RPMI7951 (cell line): ENCODE measurements at places on chromosomes 7 and 10.
A peak's percentile ranks its signal among the peaks of the same experiment; 100 is the strongest.

DNA sequence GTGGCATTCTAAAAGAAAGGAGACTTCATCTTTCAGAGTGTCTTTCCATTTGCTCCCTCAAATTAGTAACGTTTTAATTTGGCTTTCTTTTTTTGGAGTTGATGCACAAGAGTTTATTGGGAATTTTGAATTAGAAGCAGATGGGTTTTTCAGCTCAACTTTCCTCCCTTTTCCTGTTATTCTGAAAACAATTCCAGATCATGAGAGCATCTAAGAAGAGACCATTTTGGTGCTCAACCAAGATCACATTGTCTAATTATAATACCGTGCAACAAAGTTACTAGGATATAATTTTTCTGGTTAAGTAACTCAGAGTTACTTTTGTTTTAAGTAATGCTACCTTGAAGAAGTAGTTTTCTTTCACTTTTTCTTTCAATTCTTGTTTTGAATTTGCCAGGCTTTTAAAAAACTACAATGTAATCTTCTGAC lies 396.6 kb upstream of the KLF6 start:
- DNase-seq = no peak

GRCh38 chr10:84706875-84707274 lies 378.5 kb downstream of the CCSER2 start:
- no peak for DNase-seq

GRCh38 chr7:82067628-82068264 lies 297.9 kb upstream of the HGF start:
- DNase-seq = no peak

DNA sequence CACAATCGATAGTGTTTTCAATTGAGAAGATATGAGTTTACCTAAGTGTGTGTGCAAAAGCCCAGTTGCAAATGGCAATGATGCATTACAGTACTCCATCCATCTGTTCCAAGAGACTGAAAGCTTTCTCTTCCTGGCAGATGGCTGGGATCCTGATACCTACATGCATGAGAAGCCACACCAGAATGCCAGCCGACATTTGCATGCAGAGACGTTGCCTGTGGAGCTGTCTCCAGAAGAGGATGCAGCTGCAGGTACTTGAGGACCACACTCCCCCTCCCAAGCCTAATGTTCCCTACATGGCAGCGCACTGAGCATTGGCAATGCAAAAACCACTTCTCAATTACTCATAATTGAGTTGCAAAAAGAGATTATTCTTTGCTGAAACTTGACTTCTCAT lies 332.1 kb downstream of the WDR11 start:
- DNase-seq = no peak

- DNase-seq = peak; percentile 25
These were observed 220.0 kb downstream of the KIF20B start for GRCh38 chr10:89921403-89921802.

DNA sequence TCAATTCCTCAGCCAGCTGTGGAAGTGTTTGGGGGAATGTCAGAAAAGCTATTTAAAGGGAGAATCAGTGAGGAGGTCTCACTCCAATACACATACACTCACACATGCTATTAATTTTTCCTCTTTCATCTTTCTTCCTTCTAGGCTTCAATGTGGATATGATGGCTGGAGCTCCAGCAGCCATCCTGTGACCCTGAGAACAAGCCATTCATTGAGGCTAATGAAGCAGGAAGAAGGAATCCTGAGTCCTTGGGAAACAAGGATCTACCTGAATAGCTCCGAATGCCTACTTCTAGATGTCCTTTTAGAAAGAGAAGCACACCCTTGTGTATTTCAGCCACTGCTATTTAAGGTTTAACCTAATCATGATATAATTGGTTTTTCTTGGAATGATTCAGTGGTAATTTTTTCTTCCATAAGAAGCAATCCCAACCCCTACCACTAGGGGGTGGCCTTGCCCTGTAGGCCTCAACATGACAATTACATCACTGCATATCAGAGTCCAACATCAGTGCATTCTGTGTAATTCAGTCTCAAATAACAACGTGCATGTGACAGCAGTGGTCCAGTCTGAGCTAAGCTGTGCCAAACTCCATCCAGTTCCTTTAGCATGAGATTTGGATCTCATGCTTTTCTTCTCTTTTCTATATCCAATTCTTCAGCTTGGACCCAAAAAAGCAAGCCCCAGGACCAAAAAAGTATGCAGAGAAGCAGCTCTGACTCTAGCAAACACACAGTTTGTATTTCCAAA lies 85.3 kb upstream of the ANKRD1 start:
- peak; percentile 65 for DNase-seq

DNA sequence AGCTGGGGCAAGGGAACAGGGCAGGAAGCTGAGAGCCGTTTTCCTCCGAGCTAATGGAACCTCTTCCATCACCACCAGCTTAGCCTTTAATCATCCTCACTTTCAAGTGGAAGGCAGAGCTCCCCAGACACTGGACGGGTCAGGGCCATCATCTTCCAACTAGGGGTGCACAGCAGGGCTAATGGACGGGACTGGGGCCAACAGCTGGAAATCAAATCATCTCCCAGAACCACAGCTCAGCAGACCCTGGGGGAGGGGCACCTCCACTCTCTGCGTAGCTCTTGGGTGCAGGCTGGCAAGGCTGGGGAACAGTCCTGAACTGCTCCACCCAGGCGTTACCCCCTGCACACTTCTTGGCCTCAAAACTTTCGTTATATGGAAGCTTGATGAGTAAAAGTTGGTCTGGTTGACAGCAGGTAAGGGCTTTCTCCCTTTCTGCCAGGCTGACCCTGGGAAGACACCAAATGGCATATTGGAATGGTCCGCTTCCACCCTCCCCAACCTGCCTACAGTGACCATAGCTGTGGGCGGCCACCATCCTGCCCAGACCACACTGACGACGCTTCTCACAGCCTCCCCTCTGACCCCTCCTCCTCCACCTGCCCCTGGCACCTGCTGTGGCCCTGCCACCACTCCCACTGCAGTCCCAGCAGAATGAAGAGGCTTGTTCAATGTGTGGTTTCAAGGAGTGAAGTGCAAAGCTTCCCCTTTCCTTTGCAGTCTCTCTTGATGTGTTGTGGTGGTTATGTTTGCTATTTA lies 51.7 kb upstream of the RET start:
- no peak for DNase-seq

DNA sequence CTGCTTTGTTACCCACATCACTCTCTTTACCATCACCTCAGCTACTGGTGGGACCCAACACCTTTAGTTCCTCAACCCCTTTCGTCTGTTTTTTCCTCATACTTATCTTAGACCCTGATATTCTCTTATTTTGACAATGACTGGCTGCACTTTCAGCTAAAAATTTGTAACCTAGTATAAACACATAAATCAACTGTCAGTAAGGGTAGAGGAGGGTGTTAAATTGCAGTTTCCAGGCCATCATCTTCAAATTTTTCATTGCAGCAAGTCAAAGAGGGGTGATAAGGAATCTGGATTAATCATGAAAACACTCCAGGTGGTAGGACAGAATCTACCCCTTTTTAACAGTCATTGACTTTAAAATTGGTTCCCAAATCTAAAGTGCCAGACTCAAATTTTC lies 27.9 kb downstream of the SEMA3D start:
- no peak for DNase-seq

GRCh38 chr7:36486336-36486735 lies 96.7 kb downstream of the ANLN start:
- no peak for DNase-seq

DNA sequence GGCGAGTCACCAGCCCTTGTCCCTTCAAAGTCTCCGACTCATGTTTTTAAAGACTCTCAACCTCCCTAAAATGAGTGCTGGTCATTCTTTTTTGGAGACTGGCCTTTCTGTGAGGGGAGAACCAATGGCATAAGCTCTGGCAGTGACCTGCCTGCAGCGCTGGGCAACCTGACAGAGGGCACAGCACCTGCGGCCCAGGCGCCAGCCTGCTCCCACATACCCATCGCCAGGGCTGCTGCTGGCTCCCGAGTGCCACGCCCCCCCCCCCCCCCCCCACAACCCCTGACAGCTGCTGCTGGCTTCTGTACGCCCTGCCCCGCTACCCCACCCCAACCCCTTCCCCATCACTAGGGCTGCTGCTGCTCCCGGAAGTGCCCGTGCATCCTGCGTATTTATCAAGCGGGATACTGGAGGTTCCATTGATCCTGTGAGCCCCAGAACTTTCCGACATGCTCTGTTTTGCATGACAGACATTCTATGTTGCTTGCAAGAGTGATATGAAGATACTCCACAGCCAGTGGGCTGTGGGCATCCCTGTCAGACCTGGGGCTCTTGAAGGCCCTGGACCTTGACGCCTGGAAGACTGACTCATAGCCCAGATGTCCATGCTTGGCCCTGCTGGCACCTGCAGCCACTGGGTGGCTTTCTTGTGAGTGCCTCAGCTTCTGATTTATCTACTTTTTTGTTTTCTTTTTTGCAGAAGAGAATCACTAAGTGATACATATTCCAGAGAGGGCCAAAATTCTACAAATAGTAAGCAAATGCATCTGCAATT lies 243.9 kb downstream of the ZMYND11 start:
- DNase-seq = peak; percentile 10

GRCh38 chr10:125017547-125018298 lies 75.8 kb downstream of the ZRANB1 start:
- no peak for DNase-seq

DNA sequence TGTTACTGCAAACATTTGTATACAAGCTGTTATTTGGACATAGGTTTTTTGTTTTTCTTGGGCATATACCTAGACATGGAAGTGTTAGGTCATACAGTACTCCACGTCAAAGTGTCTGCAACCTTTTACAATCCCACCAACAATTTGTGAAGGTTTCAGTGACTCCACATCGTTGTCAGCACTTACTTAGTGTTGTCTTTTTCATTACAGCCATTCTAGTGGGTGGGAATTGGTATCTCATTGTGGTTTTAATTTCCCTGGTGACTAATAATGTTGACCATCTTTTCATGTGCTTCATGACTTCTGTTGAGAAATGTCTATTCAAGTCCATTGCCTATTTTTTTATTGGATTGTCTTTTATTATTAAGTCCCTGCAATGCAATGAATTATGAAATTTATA lies 95.0 kb downstream of the UBE3C start:
- peak; percentile 9 for DNase-seq

GRCh38 chr10:71201849-71202248 lies 10.5 kb upstream of the UNC5B start:
- no peak for DNase-seq

GRCh38 chr10:3775696-3776551 lies 9.1 kb downstream of the KLF6 start:
- DNase-seq = peak; percentile 70
